Mammary epithelial cell (primary cell): ENCODE measurements at places on chromosomes 4 and X. TPM values are rescaled to one million over a fixed set of nuclear protein-coding genes. Genes with fewer than 3 reads are reported as not detected.

RAB41 gene
- not detected for polyA plus RNA-seq

FATE1 gene
- not detected for polyA plus RNA-seq

NAA15 gene
- polyA plus RNA-seq = 18.3 TPM

FAM133A gene
- not detected for polyA plus RNA-seq

PLAC8 gene
- 10.4 TPM for polyA plus RNA-seq

MAGEA12 gene
- not detected for polyA plus RNA-seq

CNKSR2 gene
- polyA plus RNA-seq = 0.65 TPM

AGTR2 gene
- polyA plus RNA-seq = not detected

SLC49A3 gene
- polyA plus RNA-seq = not detected

HSFX2 gene
- polyA plus RNA-seq = 0.06 TPM

NUDT11 gene
- polyA plus RNA-seq = 13.6 TPM

MAGEC1 gene
- not detected for polyA plus RNA-seq

SPANXB1 gene
- polyA plus RNA-seq = not detected

H2BW2 gene
- not detected for polyA plus RNA-seq

SNCA gene
- polyA plus RNA-seq = 63.3 TPM
